ENCODE measurements at places on chromosomes 2 and 18. TPM values are rescaled to one million over a fixed set of nuclear protein-coding genes. Genes with fewer than 3 reads are reported as not detected.

GRCh38 chr18:67670024-67670543, 153.6 kb upstream of the DSEL start:
- H3K27ac ChIP-seq = no peak overlapping the region
- no peaks in the 10 kb centered on the region for H3K36me3 ChIP-seq
- no peak overlapping the region for H3K4me3 ChIP-seq
- DNase-seq = no peak
- no peaks in the 10 kb centered on the region for H3K27me3 ChIP-seq

- H3K27ac ChIP-seq = no peak overlapping the region
- no peaks in the 10 kb centered on the region for H3K27me3 ChIP-seq
- no peak overlapping the region for H3K4me3 ChIP-seq
- DNase-seq = no peak
Measured at GRCh38 chr2:176482107-176482506, 212.9 kb downstream of the MTX2 start.

GRCh38 chr18:28972333-28972907, 795.5 kb upstream of the CDH2 start:
- H3K27me3 ChIP-seq = no peaks in the 10 kb centered on the region
- H3K4me3 ChIP-seq = no peak overlapping the region
- DNase-seq = no peak

DNA sequence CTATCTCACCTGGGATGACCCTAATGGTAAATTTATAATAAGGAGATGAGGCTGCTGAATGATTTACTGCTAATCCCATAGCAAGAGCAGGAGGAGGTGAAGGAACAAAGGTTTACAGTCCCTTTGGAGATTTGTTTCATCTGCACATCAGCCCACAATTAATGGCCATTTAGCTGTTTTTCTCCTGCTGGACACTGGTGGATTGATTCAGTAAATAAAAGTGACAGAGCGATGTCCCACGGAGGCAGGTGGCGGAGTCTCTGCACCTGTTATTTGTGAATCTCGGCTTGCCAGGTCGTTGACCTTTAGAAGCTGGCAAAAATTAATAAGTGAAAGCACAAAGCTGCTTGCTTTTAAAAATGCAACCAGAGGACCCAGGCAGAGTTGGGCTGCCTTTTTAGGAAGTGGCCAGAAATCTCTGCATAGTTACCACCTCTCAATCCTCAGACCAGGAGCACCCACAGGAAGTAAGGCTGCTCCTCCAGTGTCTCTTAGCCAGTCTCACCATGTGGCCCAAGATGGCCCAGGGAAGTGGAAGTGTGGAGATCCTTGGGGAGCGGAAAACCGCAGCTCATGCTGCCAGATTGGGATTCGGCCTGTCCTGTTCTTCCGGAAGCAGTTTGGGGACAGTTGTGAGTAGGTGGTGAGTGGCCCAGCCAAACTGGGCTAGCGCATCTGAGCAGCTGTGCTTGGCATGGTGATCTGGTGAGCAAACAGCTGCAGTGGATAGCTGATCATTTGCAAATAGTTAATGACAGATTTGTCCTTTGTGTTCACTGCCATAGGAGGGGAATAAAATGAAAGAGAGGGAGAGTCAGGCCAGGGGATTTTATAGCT, 1005.7 kb upstream of the PIK3C3 start:
- no peaks in the 10 kb centered on the region for H3K27me3 ChIP-seq
- no peak overlapping the region for H3K27ac ChIP-seq
- no peaks in the 10 kb centered on the region for H3K36me3 ChIP-seq

DNA sequence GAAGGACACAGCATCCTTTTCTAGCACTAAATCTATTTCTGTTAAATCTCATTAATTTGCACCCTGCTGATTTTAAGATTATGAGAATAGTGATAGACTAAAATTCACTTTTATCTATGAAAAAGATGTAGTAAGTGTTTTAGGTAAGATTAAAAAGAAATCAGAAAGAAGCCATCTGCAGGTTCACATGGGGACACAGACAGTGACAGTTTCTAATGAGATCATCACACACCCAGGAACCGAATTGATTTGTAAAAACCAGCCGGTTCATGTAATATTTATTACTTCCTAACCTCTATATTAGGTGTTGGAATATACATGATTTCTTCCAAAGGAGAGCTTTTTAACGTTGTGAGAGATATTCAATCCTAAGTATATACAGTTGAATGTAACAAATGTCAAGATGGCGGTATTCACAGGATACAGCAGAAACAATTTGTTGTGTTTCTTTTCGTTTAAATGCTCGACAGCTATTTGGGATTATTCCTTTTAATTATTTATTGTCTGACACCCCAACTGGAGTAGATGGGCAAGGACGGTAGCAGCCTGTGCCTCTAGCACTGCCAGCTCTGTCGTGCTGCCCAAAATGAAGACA, 223.4 kb downstream of the CCDC102B start:
- no peaks in the 10 kb centered on the region for H3K27me3 ChIP-seq
- H3K4me1 ChIP-seq = no peaks in the 10 kb centered on the region
- no peak overlapping the region for H3K4me3 ChIP-seq
- no peak overlapping the region for H3K27ac ChIP-seq

DNA sequence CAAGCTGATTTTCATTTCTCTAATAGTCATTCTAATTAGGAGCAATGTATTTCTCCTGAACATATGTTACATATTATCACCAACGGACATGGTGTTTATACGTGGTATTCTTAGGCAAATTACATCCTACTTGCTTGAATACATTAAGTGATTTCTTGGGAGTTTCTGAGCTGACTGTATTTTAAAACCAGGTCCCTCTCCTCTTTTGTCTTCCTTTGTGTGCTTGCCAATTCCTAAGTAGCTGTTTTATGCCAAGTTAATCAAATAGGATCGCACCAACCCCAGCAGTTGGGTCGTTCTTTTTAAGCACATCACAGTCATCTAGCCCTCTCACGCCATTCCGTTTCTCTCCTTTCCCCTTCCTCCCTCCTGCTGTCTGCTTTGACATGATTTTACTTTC, 75.4 kb upstream of the MAP2 start:
- H3K27ac ChIP-seq = no peak overlapping the region
- H3K27me3 ChIP-seq = no peaks in the 10 kb centered on the region
- no peak for DNase-seq
- no peak overlapping the region for H3K4me3 ChIP-seq

DNA sequence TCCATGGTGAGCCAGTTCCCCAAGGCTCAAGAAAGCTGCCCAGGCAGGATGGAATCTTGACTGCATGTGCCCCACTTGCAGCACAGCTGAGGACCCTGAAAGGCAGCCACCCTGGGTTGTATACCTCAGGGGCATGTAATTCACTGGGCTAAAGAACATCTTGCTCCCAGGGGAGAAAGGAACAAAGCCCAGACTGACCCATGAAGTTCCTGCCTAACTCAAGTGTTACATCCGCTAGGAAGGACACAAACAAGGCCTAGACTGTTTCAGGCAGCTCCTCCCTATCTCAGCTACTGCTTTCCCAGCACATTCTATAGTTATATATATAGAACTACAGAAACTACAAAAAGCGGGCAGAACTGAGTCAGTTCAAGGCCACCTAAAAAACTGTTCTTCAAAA, 69.0 kb downstream of the RBM43 start:
- no peak overlapping the region for H3K27ac ChIP-seq
- no peak overlapping the region for H3K4me3 ChIP-seq
- DNase-seq = no peak
- H3K36me3 ChIP-seq = no peaks in the 10 kb centered on the region

DNA sequence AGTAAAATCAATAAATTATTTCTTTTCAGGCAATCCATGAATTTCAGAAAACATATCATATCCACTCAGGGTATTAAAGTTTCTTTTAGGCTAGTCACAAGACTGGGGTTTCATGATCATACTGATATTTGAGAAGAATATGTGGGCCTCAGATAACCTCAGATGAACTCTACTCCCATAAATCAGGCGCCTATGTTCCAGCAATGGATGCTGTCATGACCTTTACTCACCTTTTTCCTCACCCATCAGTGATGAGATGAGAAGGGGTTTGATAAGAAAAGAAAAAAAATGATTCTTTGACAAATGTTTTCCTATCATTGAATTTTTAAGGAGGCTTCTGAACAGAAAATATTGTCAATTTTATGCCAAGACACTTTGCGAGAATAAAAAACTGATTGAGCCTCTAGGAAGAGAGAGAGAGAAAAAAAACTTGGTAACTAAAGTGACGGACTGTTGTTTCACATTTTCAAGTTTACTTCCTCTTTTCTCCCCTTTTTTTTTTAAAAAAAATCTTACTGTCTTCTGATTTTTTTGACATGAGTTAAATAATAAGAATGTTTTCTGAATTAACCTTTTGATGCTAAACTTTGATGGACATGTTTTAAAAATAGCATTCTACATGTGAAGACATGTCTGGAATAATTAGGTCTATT, 309.1 kb upstream of the MAP2 start:
- no peak for DNase-seq
- no peak overlapping the region for H3K4me3 ChIP-seq
- no peaks in the 10 kb centered on the region for H3K27me3 ChIP-seq
- no peaks in the 10 kb centered on the region for H3K4me1 ChIP-seq
- H3K27ac ChIP-seq = no peak overlapping the region

Gene TMEM247
- total RNA-seq = 4.7 TPM

Gene SLC23A3
- 0.64 TPM for total RNA-seq

Gene RIT2
- total RNA-seq = not detected

Gene TEX44
- not detected for total RNA-seq

Gene FARSB
- total RNA-seq = 52.0 TPM

Gene UCN
- total RNA-seq = 2.2 TPM

Gene TBR1
- total RNA-seq = not detected

Gene CIB4
- not detected for total RNA-seq

Gene SLC25A12
- 20.5 TPM for total RNA-seq

Gene TUBB8B
- not detected for total RNA-seq

Measured in K562 (cell line).